ENCODE measurements at places on chromosomes 3 and 15.

DNA sequence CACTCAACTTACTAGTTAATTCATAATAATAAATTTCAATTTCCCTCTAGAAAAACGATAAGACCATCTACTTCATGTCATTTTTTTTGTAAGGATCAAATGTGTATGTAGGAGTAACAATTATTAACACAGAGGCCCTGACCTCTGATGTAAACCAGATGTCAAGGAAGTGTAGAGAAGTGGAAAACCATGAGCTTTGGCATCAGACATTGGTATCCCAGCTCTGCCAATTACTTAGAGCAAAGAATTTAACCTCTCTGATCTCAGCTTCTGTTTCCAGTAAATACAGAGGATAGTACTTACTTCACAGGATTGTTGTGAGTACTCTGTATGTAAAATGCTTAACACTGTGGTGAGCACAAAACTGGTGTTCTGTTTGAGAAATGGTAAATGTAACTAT is 17.5 kb downstream of the AQR start:
- no peak for DNase-seq

GRCh38 chr15:49902685-49903501 is 216.1 kb downstream of the ATP8B4 start:
- DNase-seq, result no peak

DNA sequence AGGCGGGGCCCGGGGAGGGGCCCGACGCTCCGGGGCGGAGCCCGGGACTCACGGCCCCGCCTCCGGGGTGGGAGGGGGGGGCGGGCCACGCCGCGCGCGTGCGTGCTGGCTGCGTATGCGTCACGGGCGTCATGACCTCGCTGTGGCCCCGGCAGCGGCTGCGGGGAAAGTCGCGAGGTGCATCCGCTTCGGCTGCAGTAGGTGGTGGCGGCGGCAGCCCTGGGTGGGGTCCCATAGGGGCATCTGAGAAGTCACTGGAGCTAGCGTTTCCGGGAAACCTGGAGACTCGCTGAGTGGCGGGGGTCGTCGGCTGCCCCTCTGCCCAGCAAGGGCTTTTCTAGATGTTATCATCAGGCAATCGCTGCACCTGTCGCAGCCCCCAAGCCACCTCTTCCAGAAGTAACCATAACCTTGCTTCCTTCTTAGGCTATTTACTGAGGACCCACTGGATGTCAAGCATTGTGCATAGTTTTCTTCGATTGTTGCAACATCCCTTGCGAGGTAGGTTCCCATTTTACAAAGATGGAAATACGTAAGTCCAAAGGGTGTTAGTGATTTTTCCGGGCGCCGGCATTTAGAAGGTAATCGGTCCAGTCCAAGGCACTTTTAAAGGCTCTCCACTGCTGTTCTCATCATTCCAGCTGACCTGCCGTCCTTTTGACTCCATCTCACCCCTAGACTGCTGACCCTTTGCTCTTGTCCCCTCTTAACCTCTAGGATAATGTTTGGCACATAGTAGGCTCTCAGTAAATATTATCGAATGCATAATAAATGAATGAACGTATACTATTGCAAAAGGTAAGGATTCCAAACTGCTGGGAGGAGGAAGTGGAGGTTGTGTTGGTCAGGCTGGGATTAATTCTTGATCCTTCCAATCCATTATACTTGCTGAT is at the start of gene GDPGP1:
Gene GDPGP1, plus strand, starts transcription at position 114 of the 893 bp plus-strand sequence. CDS start 6,700 bp downstream, outside the sequence.
- no peak for DNase-seq

DNA sequence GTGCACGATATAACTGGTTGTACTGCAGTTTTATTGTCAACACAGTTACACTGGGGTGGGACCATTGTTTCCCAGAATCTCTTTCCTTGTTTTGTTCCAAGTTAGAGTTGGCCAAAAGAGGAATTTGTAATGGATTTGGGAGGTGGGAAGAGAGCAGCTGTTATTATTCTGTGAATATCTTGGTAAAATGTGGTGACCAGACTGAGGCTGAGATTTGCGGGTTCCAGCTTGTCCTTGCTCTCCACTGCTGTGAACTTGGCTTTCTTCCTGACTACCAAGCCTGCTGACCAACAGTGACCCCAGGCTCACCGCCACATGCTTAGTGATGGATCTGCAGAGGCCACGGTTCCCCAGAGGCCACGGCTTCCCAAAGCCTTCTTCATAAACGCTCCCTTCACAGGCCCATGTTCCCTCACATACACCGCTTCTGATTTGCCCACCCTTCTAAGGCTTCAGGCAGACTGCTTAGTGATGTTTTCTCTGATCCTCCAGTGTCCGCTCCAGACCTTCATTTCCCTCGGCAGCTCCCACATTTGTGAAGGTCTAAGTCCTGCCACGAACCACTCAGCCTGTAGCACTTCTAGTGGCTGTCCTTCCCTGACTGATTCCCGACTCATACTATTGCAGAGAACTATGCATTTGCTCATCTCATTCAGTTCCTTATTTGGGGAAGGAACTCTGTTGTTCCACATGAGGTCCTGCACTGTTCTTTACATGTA is 525.5 kb upstream of the RGMA start:
- DNase-seq, result no peak

DNA sequence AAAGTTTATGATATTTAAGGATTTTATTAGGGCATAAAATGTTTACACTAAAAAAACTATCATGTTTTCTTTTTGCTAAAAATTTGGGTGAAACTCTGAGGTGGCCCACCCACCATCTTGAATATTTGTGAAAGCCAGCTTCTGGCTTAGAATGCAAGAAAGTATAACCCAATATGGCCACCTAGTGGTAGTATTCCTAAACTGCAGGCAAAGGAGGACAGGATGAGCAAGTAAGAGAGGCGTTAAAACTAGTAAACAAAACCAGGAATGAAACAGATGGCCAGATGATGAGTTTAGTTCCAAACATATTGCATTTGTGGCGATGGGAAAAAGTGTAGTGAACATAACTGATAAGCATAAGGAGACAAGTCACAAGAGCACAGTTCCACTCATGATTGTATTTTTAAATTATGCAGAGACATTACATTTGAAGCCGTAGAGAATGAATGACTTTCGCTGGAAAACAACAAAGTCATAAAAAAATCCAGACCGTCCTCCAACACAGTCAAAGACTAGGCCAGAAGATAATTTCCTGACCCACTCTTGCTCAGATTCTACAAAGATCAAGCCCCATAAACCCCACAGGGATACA is 103.3 kb upstream of the PRTG start:
- DNase-seq, result peak; percentile 10

- DNase-seq, result no peak
Observed at GRCh38 chr15:80478075-80478474, 73.9 kb downstream of the ARNT2 start.

DNA sequence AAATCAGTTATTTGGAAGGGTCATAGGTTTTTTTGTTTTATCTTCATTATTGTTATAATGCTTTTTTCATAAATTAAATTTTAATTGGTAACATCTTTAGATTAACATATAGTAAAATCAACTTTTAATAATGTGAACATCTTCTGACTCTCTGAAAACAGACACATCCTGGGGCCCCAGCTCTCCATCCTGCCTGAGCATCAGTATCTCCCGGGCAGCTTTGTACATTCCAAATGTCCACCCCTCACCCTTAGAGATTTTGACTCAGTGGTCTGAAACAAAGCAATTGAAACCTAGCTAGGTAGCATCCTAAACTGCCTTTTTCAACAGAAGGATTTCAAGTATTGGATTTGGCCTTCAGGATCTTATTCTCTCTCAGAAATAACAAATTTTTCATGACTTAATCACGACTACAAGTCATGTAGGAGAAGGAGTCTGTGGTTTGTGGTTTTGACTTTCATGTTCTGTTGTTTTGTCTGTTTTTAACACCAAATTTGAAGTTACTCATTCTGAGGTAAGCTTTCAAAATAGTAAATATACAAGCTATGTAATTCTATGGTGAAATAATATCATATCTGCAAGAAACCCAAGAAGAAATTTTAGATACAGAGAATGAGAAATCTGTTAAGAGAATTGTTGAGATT is 147.3 kb upstream of the UBE2E2 start:
- DNase-seq, result no peak

- DNase-seq, result no peak
Observed at GRCh38 chr3:143002083-143002712, 828 bp downstream of the U2SURP start.

DNA sequence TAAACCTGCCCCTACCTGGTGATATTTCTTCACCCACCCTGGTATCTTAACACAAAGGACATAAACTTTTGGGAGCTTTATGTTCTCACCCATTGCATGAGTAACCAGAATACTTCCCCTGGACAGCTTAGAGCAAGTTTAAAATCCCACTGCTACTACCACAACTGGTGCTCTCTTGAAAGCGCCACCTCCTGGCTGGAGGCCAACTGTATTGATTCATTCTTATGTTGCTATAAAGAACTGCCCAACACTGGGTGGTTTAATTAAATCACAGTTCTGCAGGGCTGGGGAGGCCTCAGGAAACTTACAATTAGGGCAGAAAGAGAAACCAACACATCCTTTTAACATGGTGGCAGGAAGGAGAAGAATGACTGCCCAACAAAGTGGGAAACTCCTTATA is 592.4 kb downstream of the EPHA3 start:
- DNase-seq, result no peak

DNA sequence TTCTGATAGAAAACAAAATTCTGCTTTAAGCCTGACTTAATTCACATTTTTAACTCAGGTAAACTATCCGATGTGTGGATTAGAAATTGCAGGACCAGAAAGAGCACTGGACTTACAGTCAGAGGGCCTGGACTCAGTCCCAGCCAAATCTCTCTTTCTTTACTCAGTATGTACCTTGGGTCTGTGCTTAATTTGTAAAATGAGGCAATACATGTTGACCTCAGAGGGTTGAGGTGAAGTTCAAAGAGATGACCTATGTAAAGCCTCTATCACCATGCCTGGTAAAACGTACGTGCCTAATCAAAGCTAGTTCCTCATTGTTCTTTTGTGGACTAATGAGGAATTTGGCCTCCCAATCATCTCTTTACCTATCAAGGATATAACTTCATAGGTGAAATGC is 1.9 kb upstream of the BCL2A1 start:
- DNase-seq, result no peak

DNA sequence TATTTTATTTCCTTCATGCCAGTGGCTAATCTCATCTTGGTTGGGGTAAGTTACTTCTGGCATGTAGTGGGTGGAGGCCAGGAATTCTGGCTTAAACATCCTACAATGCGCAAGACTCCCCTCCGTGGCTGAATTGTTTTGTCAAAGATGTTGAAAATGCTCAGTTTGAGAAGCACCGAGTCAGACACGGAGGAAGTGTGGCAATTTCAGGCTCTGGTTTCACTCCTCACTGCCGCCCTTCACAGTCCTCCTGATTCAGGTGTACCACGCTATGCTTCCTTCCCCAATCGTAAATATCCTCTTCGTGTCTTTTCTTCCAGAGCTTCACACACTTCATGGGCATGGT is 150.7 kb downstream of the OPA1 start:
- DNase-seq, result no peak

- DNase-seq, result no peak
Observed at GRCh38 chr15:80550219-80550907, 144.7 kb upstream of the ABHD17C start.

GRCh38 chr3:66598168-66598567 is 97.3 kb upstream of the LRIG1 start:
- DNase-seq, result no peak

GRCh38 chr3:58164199-58164879 is 46.4 kb downstream of the DNASE1L3 start:
- DNase-seq, result no peak

GRCh38 chr15:100114100-100114499 is 227.7 kb downstream of the ADAMTS17 start:
- DNase-seq, result no peak

DNA sequence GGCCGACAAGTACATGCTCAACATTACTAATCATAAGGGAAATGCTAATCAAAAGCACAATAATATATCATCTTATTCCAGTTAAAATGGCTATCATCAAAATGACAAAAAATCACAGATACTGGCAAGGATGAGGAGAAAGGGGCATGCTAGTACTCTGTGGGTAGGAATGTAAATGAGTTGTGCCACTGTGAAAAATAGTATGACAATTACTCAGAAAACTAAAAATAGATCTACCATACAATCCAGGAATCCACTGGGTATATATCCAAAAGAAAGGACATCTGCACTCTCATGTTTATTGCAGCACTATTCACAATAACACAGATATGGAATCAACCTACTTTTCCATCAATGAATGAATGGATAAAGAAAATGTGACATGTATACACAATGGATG is 1256.5 kb downstream of the SI start:
- DNase-seq, result no peak

- no peak for DNase-seq
Observed at GRCh38 chr15:96893159-96893906, 562.8 kb downstream of the NR2F2 start.

DNA sequence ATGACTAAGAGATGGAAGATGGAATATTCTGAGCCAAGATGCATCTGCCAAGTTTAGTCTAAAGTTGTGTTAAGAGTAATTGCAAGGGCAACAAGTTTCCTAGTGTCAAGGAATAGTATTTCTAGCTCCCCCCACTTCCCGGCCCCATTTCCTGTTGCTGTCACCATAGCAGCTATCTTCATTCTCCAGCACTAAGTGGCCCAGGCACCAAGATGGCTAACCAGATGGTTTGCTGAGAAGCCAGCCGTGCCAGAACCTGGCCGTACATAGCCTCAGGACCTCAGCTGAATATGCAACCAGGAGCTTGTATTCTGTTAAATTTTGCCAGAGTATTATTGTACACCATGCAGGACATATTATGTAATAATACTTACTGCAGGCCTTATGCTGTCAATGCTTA is 108.8 kb upstream of the UMPS start:
- no peak for DNase-seq

DNA sequence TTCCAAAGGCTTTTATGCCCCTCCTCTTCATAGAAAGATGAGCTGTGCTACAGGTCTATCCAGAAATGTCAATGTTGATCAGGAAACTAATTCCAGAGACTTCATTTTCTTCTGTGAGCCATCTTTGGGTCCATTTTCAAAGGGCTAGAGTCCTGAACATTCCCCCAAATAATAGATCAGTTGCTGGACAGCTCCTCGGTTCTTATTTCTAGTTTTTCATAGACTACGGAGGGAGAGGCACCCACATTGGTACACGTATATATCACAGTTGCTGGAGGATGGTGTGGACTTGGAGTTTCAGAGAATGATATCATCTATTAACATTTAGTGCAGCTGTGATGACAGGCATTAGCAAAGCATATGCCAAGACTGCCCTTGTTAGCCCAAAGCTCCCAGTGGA is 59.1 kb downstream of the AGBL1 start:
- no peak for DNase-seq

All from stimulated activated CD8-positive, alpha-beta memory T cell treated with anti-CD3 and anti-CD28 coated beads, Interleukin-7, amount 100 ng/mL, for 48 hours (primary cell).